ENCODE measurements at places on chromosomes 13 and 19. TPM values are rescaled to one million over a fixed set of nuclear protein-coding genes. Genes with fewer than 3 reads are reported as not detected.

FFAR2 gene
- total RNA-seq, result 0.16 TPM

KASH5 gene
- total RNA-seq, result not detected

OR7A5 gene
- not detected for total RNA-seq

ZC3H4 gene
- total RNA-seq, result 11.2 TPM

F7 gene
- total RNA-seq, result 0.16 TPM

LRFN3 gene
- total RNA-seq, result 10.5 TPM

ATP7B gene
- 11.1 TPM for total RNA-seq

KIRREL2 gene
- total RNA-seq, result 0.94 TPM

MIR17HG gene
- 67.1 TPM for total RNA-seq

ZNF723 gene
- total RNA-seq, result not detected

LPAR6 gene
- total RNA-seq, result 15.4 TPM

GFY gene
- total RNA-seq, result not detected

PLK5 gene
- not detected for total RNA-seq

SAMD4B gene
- 18.7 TPM for total RNA-seq

ZNF225 gene
- total RNA-seq, result 13.1 TPM

ZNF571 gene
- total RNA-seq, result 11.7 TPM

KIR3DL1 gene
- total RNA-seq, result not detected

AZU1 gene
- 0.31 TPM for total RNA-seq

DCT gene
- total RNA-seq, result 0.47 TPM

TEX30 gene
- 12.8 TPM for total RNA-seq

CGB1 gene
- not detected for total RNA-seq

TNNI3 gene
- not detected for total RNA-seq

INSL3 gene
- total RNA-seq, result not detected

ERICH4 gene
- not detected for total RNA-seq

FPR3 gene
- total RNA-seq, result 0.31 TPM

FCAR gene
- not detected for total RNA-seq

C1QTNF9B gene
- not detected for total RNA-seq
